ENCODE measurements at places on chromosomes 12 and 14.

GRCh38 chr14:79325071-79325470 lies 886.2 kb downstream of the DIO2 start:
- no peak for DNase-seq

- DNase-seq, result no peak
Measured at GRCh38 chr14:54085232-54085761, 128.7 kb upstream of the BMP4 start.

DNA sequence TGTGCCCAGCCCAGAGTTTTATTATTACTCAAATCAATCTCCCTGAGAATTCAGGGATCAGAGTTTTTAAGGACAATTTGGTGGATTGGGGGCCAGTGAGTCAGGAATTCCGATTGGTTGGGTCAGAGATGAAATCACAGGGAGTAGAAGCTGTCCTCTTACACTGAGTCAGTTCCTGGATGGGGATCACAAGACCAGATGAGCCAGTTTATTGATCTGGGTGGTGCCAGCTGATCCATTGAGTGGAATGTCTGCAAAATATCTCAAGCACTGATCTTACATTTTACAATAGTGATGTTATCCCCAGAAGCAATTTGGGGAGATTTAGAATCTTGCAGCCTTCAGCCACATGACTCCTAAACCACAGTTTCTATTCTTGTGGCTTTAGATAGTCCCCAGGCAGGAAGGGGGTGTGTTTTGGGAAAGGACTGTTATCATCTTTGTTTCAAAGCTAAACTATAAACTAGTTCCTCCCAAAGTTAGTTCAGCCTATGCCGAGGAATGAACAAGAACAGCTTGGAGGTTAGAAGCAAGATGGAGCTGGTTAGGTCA lies 89.1 kb upstream of the CNOT2 start:
- DNase-seq, result no peak

DNA sequence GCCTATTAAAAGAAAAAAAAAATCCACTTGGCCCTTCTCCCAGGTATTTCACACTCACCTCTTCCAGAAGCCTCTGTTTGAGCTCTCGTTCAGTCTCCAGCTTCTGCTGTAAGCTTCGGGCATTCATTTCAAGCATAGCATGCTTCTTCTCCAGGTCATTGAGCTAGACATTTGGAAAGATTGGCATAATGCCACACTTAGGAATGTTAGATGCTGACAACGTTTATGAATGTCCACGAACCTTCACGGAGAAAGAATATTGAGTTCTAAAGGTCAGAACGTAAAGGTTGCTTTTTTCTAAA lies 60.5 kb downstream of the PRKAB1 start:
- DNase-seq, result no peak

GRCh38 chr12:124744659-124745464 lies 118.8 kb downstream of the SCARB1 start:
- peak; percentile 35 for DNase-seq

DNA sequence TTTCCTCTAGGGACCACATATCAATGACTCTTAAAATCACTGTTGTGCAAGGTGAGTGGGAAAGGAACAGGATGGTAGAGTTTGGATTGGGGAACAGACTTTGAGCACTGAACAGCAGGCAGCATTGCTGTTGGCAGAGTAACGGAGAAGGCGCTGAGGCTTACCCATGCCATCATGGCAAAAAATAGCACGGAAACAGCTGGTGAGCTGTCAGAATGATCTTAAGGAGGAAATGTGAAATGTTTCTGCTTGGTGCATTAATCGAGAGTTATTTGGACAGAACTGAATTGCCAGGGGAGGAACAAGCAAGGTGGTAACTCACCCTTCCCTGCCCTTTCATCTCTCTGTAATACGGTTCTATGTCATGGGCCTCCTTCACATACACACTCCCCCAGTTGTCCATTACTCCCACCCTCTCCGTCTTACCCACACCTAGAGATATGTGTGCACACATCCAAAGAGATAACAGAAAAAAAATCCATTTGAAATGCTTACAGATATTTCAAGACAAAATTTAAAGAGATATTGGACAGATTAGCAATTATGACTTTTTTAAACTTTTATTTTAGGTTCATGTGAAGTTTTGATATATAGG lies 572.5 kb downstream of the DIO2 start:
- DNase-seq, result no peak

DNA sequence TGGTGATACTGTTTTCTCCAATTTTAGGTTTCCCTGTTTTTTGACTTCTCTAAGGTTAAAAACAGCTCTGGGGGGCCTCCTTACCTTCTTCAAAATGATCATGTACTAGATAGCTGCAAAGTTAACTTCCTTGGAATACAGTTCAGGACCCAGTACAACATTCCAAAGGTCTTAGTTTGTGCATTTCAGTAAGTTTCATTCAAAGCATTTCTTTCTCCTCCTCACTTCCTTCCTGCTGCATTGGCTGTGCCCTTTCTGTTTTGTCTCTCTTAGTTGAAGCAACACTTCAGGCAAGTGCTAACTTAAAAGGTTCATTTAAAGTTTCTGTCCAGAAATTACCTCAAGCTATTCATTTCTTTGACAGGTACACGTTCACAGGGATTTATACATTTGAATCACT lies 95.7 kb downstream of the SCN8A start:
- no peak for DNase-seq

- no peak for DNase-seq
Measured at GRCh38 chr14:35279369-35279768, 12.8 kb upstream of the PSMA6 start.

GRCh38 chr12:52542785-52543318 lies 10.1 kb downstream of the KRT71 start:
- DNase-seq, result no peak

- DNase-seq, result peak; percentile 79
Measured at GRCh38 chr14:91245029-91245428, 525 bp upstream of the GPR68 start.

- no peak for DNase-seq
Measured at GRCh38 chr14:67416085-67416484, 4.1 kb upstream of the PLEK2 start.

GRCh38 chr14:102479777-102480176 lies 29.8 kb downstream of the ANKRD9 start:
- DNase-seq, result no peak

GRCh38 chr12:10363658-10363913 lies 26.3 kb downstream of the KLRK1 start:
- DNase-seq, result no peak

GRCh38 chr12:115109863-115110262 lies 425.9 kb upstream of the TBX3 start:
- no peak for DNase-seq

- DNase-seq, result no peak
Measured at GRCh38 chr12:93782853-93783252, 105.7 kb downstream of the CRADD start.

- no peak for DNase-seq
Measured at GRCh38 chr12:109925185-109925840, 25.2 kb downstream of the TCHP start.

GRCh38 chr12:4271717-4272423 lies 1.7 kb upstream of the CCND2 start:
- DNase-seq, result peak; percentile 88

GRCh38 chr14:72559202-72559601 lies 334.7 kb downstream of the DPF3 start:
- DNase-seq, result no peak

- DNase-seq, result no peak
Measured at GRCh38 chr14:28987516-28987915, 220.9 kb downstream of the FOXG1 start.

- no peak for DNase-seq
Measured at GRCh38 chr14:63677891-63678379, 36.3 kb upstream of the WDR89 start.

GRCh38 chr12:33129500-33129899 lies 232.9 kb upstream of the PKP2 start:
- DNase-seq, result no peak

- DNase-seq, result no peak
Measured at GRCh38 chr12:1436981-1437380, 157.4 kb downstream of the FBXL14 start.

DNA sequence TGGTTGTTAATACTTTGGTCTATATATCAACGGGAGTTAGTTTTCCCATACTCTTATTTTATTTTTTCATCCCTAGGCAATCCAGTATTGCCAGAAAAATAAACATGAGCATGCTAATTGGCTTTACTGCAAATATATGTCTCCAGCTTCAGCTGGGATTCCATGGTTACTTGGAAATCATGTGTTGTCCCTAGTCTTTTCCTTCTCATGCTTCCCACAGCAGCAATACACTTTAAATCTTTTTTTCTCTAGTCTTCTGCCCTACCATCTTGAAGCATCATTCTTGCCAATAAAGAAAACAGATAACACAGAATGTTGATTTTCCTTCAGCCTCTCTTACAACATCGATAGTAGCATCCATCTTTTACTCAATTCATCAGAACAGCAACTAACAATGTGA lies 60.2 kb downstream of the SLC2A13 start:
- DNase-seq, result no peak

- no peak for DNase-seq
Measured at GRCh38 chr12:113894697-113895096, 71.4 kb downstream of the RBM19 start.

- no peak for DNase-seq
Measured at GRCh38 chr12:59938190-59938962, 342.5 kb downstream of the SLC16A7 start.

DNA sequence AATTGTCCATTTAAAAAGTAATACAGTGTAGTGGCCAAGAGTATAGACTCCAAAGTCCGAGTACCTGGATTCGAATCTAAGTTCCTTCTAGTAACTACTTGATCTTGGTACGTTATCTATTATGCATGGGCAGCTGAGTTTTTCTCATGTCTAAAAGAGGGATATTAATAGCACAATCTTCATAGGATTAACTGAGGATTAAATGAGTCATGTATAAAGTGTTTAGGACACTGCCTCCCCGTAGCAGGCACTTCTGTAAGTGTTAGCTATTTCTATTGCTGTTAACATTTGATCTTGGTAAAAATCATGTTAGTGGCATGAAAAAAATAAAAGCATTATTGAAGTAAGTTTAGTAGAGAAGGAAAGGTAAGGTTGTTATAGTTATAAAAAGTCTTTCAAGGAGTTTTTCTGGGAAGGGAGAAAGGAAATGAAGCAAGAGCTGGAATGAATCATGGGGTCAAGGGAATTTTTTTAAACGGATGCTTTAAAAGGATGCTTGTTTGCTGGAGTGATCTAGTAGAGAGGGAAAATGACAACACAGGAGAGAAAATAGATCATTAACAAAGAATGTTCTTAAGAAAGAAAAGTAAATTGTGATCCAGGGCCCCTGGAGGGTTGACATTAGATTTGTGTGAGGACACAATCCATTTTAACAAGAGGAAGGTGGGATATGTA lies 502.2 kb upstream of the USP15 start:
- no peak for DNase-seq

DNA sequence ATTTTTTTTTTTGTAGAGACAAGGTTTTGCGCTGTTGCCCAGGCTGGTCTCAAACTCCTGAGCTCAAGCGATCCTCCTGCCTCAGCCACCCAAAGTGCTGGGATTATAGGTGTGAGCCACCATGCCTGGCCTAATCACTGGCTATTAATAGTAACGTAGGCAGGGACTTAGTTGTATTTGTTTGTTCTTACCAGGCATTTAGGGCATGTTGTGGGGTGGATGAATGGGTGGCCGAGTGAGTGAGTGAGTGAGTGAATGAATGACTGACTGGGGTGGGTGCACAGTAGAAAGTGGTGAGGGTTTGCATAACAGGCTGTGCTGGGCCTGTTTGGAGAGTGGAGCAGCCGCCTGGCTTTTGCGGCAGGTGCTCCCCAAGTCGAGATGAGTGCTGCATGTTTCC lies 87.0 kb downstream of the FOXN4 start:
- no peak for DNase-seq

- no peak for DNase-seq
Measured at GRCh38 chr12:58189893-58190292, 248.5 kb downstream of the ATP23 start.

GRCh38 chr14:34460841-34461240 lies 1.2 kb downstream of the SPTSSA start:
- no peak for DNase-seq

DNA sequence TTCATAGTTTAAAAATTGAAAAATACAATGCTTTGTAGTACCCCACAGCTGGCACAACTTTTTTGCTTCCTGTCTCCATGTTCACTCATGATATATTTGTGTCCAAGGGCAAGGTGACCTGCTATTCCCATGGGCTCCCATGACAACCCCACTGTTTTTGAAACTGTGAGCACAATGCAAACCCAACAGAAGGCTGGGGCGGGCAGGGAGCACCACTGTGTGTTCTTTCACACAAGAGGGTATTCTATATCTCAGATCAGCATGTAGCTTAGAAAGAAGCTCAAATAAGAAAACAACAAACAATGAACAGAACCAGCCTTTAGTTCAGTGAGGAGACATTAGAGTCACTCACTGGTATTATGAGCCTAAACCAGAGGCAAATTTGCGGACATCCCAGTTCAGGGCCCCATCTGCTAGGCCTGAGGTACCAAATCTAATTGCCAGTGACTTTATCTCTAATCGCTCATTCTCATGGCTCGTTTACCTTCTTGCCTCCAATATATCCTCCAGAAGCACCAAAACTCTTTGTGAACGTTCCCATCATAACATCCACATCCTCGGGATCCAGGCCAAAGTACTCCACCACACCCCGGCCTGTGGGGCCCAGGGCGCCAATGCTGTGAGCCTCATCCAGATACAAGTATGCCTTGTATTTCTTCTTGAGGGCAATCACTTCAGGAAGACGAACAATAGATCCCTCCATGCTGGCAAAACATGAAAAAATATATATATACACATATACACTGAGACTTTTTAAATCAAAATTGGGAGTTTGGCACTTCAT lies 56.4 kb upstream of the ISM2 start:
- DNase-seq, result no peak

DNA sequence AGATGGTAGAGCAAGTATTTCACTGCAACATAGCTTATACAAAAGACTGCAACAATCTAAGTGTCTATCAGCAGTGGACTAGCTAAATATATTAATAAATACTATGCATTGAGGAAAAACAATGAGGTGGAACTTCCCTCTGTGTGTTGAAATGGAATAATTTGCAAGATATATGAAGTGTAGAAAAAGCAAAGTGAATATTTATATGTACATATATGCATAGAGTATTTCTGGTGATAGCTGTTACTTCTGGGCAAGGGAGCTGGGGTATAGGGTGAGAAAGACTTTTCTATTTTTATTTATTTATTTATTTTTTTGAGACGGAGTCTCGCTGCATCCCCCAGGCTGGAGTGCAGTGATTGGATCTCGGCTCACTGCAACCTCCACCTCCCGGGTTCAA lies 33.9 kb downstream of the DNAL1 start:
- no peak for DNase-seq

DNA sequence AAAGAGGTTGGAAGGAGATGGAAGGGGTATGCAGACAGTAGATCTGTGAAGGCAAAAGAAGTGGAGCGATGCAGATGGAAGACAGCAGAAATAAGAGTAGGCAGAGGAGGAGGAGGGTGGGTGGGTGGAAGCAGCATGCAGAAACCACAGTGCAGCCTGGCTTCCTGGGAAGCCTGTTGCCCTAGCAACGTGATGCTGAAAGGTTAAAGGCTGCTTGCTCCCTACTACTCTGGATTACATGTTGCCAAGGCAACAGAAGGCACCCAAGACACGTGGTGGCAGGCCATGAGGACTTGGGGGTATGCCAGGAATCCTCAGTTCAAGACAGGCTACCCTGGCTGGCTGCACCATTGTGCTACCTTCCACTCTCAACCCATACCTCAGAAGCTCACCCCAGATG lies 129.6 kb downstream of the GRIN2B start:
- DNase-seq, result no peak
